Stimulated activated CD8-positive, alpha-beta memory T cell treated with anti-CD3 and anti-CD28 coated beads, Interleukin-7, amount 100 ng/mL, for 1 hour (primary cell): ENCODE measurements at places on chromosomes 12 and 14.

DNA sequence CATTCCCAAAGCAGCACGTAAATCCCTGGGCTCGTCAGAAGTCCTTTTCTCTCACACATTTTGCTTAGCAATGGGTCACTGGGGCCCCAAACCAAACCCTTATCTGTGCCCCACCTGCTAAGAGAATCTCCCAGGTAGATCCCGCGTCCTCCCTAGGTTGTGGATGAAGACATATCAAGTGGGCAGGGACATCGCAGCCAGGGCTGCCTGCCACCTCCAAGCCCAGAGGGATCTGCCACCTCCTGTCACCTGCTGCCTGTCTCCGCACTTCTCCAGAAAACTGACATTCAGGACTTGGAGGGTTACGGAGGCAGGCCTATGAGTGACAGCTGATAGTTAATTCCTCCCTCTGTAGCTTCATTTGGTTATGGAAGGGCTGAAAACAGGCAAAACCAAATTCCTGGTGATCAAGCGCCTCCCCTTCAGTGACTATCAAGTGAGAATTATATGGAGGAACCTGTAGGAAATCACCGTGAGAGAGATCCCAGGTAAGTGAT is 19.5 kb downstream of the BCL11B start:
- no peak for DNase-seq

GRCh38 chr14:49497725-49498348 is 88.3 kb downstream of the RPS29 start:
- no peak for DNase-seq

GRCh38 chr12:112122823-112123690 is 2.3 kb upstream of the TRAFD1 start:
- no peak for DNase-seq

- DNase-seq = no peak
These were observed 382.5 kb downstream of the RPS29 start for GRCh38 chr14:49203676-49204075.

GRCh38 chr12:28456934-28457710 is 266.9 kb downstream of the CCDC91 start:
- no peak for DNase-seq

DNA sequence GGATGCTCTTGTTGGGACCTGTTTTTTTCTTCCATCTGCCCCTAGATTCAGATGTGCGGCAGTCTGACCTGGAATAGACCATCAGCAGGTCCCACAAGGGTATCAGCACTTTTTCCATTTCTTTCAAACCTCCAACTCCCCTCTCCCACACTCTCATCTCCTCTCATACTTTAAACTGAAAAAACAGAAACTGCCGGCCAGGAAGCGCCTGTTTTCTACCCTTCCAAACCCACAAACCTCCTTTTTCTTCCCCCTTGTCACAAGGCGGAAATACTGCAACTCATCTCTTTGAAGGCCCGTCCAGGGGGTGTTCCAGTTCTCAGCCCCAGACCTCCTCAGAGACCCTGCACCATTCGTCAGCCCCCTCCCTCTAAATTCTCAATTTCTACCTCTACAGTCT is 62.5 kb upstream of the FKBP4 start:
- no peak for DNase-seq

GRCh38 chr12:11759899-11760298 is 110.4 kb downstream of the ETV6 start:
- DNase-seq = no peak

- no peak for DNase-seq
These were observed 505.5 kb downstream of the NPAS3 start for GRCh38 chr14:33444136-33444535.

GRCh38 chr14:59811815-59812214 is 58.8 kb downstream of the RTN1 start:
- no peak for DNase-seq

- no peak for DNase-seq
These were observed 87.4 kb downstream of the NAV3 start for GRCh38 chr12:77918046-77918445.

- no peak for DNase-seq
These were observed 1.1 kb downstream of the PDE3A start for GRCh38 chr12:20369305-20370013.

DNA sequence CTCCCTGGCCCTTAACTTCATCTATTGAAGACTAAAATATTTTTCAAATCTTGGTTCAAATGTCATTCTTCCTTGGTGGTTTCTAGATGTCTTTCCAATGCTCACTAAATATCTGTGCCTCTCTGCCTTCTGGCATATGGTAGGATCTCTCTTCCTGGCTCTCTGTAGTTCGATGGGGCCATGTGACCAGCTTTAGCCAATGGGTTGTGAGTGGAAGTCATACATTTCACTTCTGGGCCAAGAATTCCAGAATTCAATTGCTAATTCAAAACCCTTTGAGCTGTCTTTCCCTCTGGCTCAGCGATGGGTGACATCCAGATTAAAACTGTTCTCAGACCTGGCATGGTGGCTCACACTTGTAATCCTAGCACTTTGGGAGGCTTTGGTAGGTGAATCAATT is 25.8 kb upstream of the CTDSP2 start:
- DNase-seq = no peak

DNA sequence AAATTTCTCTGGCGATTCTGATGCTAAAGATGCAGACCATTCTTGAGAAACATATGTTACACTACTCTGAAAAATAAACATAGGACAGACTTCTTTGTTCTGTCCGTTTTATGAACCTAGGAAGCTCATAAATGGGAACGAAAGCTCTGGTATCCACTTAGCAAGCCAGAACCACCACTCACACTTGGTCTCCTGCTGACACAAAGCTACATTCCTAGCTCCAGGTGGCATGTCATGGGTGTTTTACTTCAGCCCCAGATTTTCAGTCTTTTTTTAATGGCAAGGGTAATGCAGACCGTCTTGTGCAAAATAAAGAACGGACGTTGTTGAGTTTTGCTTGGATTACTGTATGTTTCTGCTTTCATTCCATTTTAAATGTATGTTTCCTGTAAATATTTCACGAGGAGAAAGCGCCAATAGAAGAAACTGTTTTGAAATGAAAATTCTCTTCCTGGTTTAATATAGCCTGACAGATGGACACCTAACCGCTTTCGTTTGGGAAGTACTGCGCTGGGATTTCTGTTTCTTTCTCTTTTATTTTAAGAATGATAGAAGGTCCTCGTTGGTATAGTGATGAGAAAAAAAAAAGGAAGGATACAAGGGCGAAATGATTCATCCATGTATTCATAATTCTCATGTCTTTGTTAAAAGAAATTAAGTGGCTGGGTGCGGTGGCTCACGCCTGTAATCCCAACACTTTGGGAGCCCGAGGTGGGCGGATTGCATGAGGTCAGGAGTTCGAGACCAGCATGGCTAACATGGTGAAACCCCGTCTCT is 871 bp upstream of the COQ5 start:
- no peak for DNase-seq

DNA sequence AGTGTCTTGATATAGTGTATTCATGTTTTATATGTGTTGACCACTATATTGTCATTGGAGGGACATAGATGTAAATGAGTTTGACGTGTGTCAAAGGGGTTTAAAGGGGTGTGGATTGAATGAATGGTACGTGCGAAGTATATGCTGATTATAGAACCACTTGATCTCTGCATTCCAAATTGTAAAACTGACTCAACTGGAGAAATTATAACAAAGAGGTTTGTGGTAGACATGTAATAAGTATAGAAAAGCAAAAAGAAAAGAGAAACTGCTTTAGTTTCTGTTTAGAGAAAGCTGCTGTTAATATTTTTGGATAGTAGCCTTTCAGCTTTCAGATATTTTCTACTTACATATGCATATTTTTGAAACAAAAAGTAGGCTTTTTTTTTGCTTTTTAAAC is 8.9 kb upstream of the MYRFL start:
- DNase-seq = no peak

DNA sequence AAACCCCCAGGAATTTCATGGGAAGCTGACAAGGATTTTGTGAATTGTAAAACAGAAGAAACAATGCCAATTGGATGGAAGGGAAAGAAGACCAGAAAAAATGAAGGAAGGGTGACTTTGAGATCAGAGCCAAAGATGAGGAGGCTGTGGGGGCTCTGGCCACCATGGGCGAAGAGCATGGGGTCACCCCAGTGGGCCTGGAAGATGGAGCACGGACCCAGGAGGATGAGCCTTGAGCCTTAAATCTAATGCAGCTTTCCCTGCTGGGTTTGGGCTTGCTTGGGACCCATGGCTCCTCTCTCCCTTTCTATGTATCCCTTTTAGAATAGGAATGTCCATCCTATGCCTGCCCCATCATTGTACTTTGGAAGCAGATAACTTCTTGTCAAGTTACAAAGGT is 322.2 kb downstream of the TMEM121 start:
- DNase-seq = no peak

- DNase-seq = no peak
These were observed 114.0 kb downstream of the PRMT8 start for GRCh38 chr12:3604748-3605586.

- no peak for DNase-seq
These were observed 120.0 kb upstream of the PRMT8 start for GRCh38 chr12:3371018-3371417.

- no peak for DNase-seq
These were observed 429.4 kb downstream of the PCNX1 start for GRCh38 chr14:71336489-71337192.

DNA sequence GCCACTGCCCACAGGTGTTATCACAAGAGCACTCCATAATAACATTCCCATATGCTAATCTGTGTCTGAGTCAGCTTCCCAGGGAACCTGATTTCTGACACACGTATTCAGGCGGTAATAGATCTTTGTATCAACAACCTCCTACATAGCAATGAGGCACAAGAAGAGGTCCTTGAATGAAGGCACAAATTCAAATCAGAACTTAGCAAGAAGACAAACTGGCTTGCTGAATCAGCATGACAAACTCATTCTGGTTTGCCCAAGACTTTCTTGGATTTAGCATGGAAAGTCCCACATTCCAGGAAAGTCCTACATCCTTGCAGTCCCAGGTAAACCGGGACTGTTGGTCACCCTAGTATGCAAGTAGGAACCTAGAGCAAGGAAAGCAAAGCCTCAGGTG is 33.9 kb upstream of the RNU6-7 start:
- no peak for DNase-seq

DNA sequence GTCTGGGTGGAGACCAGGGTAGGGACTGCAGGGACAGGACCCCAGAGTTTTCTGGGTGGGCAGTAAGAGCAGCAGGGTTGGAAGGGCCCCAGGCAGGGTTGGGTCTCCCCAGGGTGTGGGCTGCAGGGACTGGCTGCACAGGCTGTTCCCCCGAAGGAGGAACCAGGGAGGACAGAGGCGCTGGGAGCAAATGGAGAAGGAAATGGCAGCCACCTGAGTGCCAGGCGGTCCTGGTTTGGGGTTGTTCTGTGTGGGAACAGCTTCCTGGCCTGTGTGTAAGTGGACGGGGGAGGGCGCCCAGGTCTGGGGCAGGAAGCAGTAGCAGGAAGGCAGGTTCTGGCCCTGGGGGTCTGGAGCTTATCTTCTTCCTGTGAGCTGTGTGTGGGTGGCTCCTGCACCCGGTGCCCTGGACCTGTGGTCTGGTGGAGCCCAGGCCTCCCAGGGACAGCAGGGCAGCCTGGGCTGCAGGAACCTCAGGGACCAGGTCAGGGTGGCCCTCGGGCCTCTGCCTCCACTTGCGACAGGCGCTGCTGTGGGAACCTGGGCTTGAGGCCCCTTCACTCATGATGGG is 372.8 kb downstream of the TMEM121 start:
- DNase-seq = no peak

DNA sequence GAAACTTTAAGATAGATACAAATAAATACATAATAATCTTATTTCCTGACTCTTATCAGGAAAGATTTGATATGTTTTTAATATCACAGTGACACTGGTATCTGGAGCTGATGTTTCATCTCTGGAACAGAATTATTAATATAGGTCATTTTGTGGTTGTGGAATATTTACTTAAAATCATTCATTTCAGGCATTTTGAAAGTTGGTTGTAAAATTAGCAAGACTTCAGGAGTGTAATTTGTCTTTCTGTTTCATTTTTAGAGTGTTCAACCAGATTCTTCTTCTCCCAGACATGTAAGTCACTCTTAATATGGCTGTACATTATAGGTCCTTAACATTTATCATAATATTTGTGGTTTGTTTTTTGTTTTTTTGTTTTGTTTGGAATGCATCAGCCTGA is 115.7 kb downstream of the PCNX1 start:
- DNase-seq = no peak

- DNase-seq = no peak
These were observed 4.7 kb downstream of the FLRT2 start for GRCh38 chr14:85534458-85535293.

DNA sequence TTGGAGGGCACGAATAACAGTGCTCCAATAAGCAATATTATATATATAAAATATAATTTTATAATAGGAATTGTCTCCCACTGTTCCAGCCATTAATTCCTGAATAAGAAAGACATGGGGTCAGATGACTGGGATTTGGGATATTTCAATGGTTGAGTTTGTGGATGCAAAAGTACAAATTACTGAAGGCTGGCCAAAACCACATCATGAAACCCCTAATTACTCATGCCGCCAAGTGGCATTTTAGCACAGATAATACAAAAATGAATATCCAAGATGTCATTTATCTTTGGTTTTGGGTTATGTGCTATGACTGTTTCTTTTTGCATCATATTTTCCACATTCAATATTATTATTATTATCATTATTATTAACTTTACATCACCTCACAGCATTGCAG is 261.4 kb upstream of the TBX3 start:
- DNase-seq = no peak

- no peak for DNase-seq
These were observed 88.3 kb downstream of the IRF2BPL start for GRCh38 chr14:76940021-76940760.

- DNase-seq = no peak
These were observed 45.6 kb downstream of the FLRT2 start for GRCh38 chr14:85575617-85575898.

DNA sequence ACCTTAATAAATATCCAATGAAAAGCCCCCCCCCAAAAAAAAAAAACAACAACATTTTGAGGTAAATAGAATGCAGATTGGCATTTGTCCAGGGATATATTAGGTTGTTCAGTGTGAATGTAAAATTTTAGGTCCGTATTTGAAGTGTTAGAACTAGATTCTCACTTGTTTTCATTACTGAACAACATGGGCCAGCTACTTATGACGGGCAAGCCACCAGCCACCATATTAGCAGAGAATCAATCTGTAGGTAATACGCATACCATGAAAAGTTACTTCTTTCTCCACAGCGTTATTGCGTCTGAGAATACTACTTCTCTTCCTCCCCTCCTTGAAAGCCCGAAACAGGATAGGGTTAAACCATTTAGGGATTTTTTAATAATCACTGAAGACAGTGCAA is 5.4 kb downstream of the FLRT2 start:
- DNase-seq = no peak

- DNase-seq = no peak
These were observed 67.8 kb upstream of the PYGL start for GRCh38 chr14:51012055-51012454.
